ENCODE measurements at places on chromosomes 12 and 14.

- DNase-seq = no peak
These were observed 172.2 kb downstream of the NAV3 start for GRCh38 chr12:78002878-78003277.

- DNase-seq = no peak
These were observed 16.8 kb upstream of the TDG start for GRCh38 chr12:103948746-103949406.

- no peak for DNase-seq
These were observed 173.8 kb downstream of the C12orf75 start for GRCh38 chr12:105504286-105504685.

DNA sequence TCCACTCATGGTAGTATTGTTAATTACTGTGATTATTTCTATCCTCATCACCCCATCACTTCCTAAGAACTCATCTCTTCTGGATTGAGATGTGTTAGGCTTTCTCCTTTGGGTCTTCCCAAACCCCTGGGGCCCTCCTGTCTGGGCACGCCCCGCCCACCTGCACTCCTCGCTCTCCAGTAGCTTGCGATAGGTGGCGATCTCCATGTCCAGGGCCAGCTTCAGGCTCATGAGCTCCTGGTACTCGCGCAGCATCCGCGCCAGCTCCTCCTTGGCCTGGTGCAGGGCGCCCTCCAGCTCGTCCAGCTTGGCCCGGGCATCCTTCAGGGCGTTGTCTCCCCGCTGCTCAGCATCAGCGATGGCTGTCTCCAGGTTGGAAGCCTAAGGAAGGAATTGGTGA, 6.8 kb downstream of the KRT71 start:
- DNase-seq = no peak

DNA sequence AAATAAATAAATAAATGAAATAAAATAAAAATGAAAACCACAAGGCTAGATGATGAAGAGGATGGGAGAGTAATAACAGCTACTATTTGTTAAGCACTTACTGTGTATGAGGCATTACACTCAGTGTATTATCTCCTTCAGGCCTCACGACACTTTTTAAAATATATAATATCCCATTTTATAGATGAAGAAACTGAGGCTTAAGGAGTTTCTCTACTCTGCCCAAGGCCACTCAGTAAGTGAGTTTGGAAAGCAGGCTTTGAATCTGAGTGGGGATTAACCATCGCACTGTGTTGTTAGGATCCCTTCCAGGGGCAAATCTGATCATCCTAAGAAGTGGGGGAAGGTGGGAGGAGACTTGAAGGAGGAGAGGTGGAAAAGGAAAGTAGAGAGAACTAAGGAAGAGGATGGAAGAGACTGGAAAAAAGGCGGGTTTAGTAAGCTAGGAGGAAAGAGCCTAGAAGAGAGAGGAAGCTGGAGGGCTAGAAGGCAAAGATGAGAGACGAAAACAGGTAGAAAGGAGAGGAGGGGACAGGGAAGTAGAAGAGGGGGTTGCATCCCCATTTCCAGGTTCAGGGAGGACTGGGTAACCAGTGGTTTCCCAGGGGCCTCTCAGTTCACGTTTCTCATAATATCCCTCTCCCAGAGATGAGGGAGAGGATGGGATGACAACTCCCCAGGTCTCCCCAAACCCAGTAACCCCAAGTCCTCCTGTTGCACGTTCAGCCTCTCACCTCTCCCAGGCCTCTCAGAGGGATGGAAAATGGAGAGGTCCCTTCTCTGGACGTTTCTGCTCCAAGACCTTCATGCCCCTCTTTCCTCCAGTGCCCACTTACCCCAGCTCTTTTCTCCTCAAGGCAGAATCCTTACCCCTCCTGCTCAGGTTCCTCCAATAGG, 1.7 kb downstream of the STAT6 start:
- DNase-seq = no peak

DNA sequence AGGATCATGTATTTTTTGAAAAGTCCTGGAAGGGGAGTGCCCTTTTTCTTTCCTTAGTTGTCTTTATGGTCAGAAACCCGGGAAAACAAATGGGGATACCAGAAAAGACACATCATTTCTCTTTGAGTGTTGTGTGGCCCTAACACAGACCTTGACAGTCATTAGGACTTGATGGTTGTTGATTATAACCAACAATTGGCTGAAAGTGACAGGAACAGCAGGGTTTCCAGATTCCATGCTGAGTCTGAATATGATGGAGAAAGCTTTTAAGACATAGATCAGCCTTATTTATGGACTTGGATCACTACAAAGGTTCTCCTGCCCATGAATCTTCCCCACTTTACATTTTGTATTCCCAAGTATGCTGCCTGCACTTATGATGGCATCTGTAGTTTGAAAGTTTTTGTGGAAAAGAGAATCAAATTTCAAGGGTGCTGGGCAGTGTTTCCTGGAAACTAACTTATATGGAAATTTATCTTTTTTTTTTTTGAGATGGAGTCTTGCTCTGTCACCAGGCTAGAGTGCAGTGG, 30.4 kb downstream of the POLR3B start:
- DNase-seq = no peak

DNA sequence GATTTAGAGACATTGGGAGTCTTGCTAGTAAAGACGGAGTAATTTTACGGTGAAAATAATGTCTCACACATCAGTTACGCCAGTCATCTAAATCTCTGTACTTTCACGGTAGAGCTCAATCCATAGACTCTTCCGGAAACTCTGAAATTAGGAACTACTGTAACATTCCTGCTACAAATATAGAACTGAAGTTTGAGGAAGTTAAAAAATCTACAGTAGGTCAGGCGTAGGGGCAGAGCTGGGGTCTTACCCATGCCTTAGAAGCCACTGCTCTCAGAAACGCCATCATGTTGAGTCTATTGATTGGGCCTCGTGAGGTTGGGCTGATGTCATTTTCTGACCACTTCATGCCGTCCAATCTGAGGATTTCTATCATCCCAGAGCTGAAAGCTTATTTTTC, 1029.8 kb upstream of the TMEM132C start:
- peak; percentile 19 for DNase-seq

GRCh38 chr14:33499687-33500086, 451.2 kb downstream of the EGLN3 start:
- no peak for DNase-seq

DNA sequence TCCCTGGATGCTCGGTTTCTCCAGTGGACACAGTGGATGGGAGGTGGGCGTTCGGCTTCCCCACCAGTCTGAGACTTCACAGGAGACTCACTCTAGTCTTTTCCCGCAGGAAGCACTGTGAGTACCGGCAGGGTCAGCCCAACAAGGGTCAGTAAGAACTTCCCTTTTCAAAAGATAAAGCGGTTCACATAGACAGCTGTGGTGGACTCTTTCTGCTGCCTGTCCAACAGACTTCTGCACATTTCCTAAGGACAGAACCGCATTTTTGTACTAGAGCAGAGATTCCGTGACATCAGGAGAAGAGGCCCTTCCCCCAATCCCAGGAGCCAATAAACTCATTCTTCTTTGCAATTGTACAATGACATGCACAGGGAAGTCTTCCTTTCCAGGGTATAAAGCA, 10.4 kb downstream of the LTBR start:
- DNase-seq = no peak

GRCh38 chr14:35378425-35379233, 25.9 kb downstream of the NFKBIA start:
- no peak for DNase-seq

DNA sequence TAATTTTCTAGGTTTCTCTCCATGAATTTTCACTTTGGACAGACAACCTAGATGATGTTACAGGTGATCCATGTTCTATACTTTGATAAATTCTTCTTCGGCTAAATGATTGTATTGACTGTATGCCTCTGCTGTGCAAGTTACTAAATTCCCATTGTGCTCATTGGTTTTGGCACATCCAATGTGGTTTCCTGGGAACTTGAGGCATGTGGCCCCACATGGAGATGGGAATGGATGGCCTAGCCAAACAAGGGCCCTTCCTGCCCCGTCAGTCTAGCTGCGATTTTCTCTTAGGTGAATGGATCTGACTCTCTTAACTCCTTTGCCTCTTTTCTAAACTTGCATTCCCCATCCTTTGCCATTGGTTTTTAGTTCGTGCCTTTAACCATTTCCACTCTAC, 186.2 kb downstream of the PELI2 start:
- no peak for DNase-seq

GRCh38 chr12:33322519-33322918, 117.1 kb downstream of the SYT10 start:
- no peak for DNase-seq

DNA sequence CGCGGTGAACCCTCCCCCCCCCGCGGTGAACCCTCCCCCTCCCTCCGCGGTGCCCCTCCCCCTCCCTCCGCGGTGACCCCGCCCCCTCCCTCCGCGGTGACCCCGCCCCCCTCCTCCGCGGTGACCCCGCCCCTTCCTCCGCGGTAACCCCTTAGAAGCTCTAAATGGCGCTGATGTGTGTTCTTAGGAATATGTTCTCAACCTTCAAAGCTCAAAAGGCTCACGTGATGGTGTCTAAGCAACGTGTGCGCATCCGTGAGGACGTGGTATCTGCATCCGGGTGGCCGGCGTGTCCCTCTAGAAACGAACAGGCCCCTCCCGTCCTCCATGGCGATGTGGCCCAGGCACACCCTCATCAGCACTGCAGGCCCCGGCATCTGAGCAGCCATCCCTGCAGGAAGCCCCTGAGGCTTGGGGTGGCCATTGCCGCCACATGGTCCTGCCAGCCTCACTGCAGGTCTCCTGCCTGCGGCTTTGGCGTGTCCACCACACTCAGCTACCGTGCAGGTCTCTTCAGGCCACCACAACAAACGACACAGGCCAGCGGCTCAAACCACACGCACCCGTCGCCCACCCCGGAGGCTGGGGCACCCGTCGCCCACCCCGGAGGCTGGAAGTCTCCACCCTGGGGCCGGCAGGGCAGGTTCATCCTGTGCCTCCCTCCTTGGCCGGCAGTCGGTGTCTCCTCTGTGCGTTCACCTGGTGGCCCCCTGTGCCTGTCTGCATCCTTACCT, 14.5 kb upstream of the FBRSL1 start:
- no peak for DNase-seq

GRCh38 chr12:89693639-89694202, 14.9 kb downstream of the ATP2B1 start:
- no peak for DNase-seq

GRCh38 chr12:57454566-57455373, at the start of gene INHBE:
Gene INHBE (plus strand): TSS chr12:57455307. CDS start chr12:57455537, 230 bp downstream.
- DNase-seq = no peak

GRCh38 chr12:5200278-5201087, 156.8 kb downstream of the KCNA5 start:
- peak; percentile 50 for DNase-seq

GRCh38 chr12:49703647-49704137, 3.5 kb downstream of the FMNL3 start:
- DNase-seq = no peak

DNA sequence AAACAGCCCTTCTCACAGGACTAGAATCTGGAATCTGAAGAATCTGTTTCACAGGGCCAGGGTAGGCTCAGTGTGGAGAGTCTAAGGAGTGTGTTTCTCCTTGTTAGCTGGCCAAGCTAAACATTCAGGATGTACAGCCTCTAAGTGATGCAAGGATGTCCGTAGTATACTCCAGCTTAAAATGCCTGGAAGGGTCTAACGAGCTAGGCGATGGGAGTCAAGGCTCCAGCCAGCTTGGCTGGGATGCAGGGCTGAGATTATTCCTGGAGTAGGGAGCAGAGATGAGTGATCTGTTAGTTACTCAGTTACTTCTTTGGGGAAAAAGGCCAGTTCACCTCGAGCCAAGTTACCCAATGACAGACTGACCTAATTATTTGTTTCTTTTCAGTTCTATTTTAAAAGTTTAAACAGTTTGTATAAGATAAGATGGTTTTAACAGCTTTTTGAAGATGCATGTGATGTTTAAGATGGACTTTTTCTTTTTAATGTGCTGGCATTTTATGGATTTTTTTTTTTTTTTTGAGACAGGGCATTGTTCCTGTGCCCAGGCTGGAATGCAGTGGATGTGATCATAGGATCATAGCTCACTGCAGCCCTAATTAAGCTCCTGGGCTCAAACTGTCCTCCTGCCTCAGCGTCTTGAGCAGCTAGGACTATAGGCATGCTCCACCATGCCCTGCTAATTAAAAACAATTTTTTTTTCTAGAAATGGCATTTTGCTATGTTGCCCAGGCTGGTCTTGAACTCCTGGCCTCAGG, 41.1 kb downstream of the SYNE2 start:
- no peak for DNase-seq

GRCh38 chr14:100621806-100622205, 34.6 kb upstream of the BEGAIN start:
- peak; percentile 42 for DNase-seq

- no peak for DNase-seq
These were observed 706.9 kb upstream of the STXBP6 start for GRCh38 chr14:25756876-25757275.

GRCh38 chr14:60510254-60510950, 1.5 kb downstream of the SIX6 start:
- DNase-seq = no peak

GRCh38 chr14:103416916-103417315, 31.7 kb downstream of the MARK3 start:
- no peak for DNase-seq

GRCh38 chr12:87930033-87930432, 99.2 kb downstream of the C12orf50 start:
- DNase-seq = no peak

DNA sequence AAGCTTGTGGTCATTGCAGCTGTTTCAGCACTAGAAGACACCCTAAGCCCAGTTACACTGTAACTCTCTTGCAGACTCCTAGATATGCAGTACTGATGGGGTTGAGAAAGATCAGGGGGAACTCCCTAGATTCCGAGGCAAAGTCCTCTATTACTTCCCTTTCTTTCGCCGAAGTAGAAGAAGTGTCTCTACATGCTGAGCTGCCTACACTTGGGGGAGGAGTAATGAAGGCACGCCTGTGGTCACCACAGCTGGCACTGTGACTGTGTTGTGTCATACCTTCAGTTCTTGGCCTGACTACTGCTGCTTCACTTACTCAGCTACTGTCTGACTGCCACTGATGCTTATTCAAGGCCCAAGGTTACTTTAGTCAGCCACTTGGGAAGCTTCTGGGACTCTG, 35.1 kb upstream of the RPL10L start:
- DNase-seq = peak; percentile 47

DNA sequence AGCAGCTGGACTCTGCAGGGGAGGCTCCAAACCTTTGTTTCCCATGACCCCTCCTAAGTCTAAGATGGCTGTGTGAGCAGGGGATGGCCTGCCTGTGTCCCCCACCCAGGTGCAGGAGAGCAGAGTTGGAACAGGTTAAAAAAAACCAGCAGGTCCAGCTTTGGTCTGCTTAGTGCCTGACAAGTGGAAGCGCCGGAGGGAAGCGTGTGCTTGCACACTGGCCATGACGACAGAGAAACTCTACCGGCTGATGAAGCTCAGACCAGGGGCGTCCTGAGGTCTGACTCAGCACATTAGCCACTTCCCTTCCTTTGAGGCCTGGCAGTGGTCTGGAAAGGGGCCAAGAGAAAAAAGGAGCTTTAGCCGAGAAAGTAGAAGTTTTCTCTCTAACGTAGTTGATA, 280.1 kb downstream of the VRK1 start:
- peak; percentile 89 for DNase-seq

GRCh38 chr14:65134651-65135579, 32.6 kb upstream of the MAX start:
- DNase-seq = no peak

- peak; percentile 62 for DNase-seq
These were observed 16.5 kb downstream of the HEBP1 start for GRCh38 chr12:12983420-12984035.

GRCh38 chr14:91843437-91843836, 23.9 kb downstream of the TC2N start:
- DNase-seq = no peak

GRCh38 chr14:89855961-89856656, 98.4 kb downstream of the EFCAB11 start:
- no peak for DNase-seq
